ENCODE measurements at places on chromosomes 13 and 19. TPM values are rescaled to one million over a fixed set of nuclear protein-coding genes. Genes with fewer than 3 reads are reported as not detected.

The ZNF296 gene
- 2.4 TPM for total RNA-seq

The KIRREL2 gene
- not detected for total RNA-seq

GRCh38 chr13:20667857-20668437 is 35.6 kb upstream of the IL17D start:
- DNase-seq = no peak

DNA sequence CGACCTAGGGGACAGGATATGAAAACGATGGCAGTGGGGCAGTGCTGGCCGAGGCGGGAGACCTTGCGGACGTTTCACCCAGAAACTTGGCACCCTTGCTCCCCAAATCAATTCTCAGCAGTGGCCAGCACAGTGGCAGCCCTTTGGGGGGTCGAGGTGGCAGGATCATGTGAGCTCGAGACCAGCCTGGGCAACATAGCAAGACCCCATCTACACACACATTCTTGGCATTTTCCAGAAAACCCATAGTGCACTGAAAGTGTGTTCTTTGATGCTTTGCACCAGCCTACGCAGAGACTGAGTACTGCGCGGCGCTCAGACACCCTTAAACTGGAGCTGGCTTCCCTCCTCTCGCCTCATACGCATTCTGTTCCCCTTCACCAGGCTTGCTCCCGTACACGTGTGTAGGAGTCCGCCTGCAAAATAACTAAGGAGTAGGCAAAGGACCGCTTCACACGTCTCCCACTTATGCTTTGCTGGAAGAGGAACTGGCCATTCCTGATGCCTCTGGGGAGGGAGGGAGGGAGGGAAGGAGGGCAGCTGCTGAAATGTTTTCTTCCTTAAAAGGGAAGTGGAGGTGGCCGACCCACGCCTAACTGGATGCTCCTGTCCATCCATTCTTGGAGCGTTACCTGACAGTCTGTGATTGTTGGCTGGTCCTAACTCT is 23.5 kb upstream of the MIER2 start:
- DNase-seq = no peak

DNA sequence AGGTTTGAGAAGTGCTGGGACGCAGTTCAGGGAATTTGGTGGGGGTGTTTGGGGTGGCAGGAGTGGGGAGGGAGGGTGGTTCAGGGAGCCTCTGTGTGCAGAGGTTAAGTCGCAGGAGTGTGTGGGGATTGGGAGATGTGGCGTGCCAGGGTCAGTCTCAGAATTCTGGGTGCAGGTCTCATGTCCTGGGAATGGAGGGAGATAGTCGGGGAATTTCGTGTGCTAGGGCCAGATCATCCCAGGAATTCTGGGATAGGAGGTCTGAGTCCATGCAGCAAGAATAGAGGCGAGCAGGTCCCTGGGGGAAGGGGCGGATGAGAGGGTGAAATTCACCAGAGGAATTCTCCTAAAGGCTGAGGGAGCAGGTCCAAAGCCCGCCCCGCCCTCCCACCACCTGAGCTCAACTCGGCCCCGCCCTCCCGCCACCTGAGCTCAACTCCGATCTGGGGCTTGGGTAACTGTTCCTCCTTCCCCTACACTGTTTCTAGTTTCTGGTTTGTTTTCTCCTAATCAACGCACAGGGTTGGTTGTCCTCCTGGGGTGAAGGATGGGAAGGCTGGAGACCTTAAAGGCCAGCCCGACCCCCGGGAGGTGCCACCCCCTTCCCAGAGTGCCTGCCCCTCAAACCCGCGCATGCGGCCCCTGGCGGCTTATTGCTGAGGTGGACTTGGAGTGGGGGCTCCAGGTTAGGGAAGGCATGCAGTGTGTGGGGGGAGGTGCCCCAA is 15.2 kb downstream of the KCNC3 start:
- no peak for DNase-seq

The KBTBD7 gene
- 5.3 TPM for total RNA-seq

DNA sequence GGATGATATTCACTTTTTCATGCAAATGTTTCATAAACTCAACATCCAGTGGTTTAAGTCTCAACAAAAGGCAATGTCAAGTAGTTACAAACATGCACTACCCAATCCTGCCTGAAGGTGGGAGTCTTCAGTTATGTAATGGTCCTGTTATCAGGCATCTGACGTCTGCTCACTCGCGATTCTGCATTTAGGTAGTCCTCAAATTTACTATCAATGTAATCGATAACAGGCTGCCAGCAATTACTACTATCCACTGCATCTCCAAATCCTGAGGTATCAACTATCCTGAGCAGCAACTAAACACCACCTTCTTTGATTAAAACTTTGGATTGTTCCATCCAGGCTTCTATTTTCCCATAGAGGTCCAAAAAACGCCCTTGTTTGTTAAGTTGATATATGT is 51.2 kb downstream of the NLRP12 start:
- no peak for DNase-seq

The CTXN1 gene
- total RNA-seq = 6.1 TPM

Measured in ovary (tissue), 10 donors.